HS-27A (cell line): ENCODE measurements at places on chromosomes 2 and 18.
A peak's percentile ranks its signal among the peaks of the same experiment; 100 is the strongest.

- no peak for DNase-seq
These were observed 466.6 kb downstream of the LPIN1 start for GRCh38 chr2:12212841-12213597.

- DNase-seq: no peak
These were observed 103.0 kb downstream of the SPIRE1 start for GRCh38 chr18:12554796-12555388.

DNA sequence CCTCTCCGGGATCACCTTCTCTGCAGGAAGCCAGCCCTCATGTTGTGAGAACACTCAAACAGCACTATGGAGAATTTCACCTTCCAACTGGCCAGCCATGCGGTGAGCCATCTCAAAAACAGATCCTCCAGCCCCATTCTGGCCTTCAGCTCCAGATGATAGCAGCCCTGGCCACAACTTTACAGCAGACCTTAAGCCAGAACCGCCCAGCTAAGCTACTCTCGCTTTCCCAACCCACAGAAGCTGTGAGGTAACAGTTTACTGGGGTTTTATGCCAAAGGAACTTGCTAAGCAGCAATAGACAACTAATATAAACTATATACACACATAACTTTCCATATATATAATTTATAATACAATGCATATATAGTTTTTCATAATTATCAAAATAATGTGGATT is 11.6 kb upstream of the PTPN4 start:
- DNase-seq: no peak

DNA sequence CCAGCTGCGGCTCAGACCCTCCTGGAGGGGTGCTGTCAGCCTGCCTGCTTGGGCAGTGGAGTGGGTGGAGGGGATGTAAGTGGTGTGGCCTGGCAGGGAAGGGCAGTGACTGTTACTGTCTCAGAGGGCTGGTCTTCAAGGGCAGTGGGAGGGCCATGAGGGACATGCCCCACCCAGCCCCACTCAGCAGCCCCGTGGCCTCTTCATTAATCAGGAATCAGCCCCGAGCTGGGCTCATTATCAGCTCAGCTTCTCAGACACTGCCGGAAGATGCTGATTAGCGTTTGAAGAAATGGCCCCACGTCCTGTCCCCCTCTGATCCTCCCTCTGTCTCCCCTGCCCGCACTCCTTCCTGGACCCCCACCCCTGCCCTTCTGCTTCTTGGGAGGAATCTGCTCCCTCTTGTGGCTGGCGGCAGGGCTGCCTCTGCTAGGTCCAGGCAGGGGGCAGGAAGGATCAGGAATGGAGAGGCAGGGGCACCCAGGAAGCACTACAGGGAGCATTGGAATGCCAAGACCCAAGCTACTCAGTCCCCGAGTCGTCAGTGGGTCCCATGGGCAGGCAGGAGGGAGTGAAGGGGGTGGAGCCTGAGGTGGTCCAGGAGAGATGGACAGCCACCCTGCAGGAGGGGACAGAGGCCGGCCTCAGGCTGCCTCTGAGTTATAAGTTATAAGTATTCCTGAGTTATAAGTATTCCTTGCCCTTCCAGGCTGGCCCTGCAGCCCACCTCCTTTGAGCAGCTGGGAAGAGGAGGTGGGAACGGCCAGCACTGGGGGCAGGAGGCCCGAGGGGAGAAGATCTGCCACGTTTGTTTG is 7.0 kb downstream of the ASIC4 start:
- DNase-seq: no peak

- DNase-seq: no peak
These were observed 35.2 kb upstream of the NAPG start for GRCh38 chr18:10490401-10491165.

GRCh38 chr18:74457725-74458421 is 765 bp upstream of the DIPK1C start:
- no peak for DNase-seq

- DNase-seq: no peak
These were observed 417.0 kb downstream of the SLC4A3 start for GRCh38 chr2:220044383-220044782.

GRCh38 chr18:53142005-53142404 is 802.0 kb downstream of the DCC start:
- DNase-seq: no peak

- no peak for DNase-seq
These were observed 97.3 kb upstream of the SNTG2 start for GRCh38 chr2:853203-853870.

GRCh38 chr2:63736354-63736753 is 105.3 kb upstream of the UGP2 start:
- DNase-seq: no peak

DNA sequence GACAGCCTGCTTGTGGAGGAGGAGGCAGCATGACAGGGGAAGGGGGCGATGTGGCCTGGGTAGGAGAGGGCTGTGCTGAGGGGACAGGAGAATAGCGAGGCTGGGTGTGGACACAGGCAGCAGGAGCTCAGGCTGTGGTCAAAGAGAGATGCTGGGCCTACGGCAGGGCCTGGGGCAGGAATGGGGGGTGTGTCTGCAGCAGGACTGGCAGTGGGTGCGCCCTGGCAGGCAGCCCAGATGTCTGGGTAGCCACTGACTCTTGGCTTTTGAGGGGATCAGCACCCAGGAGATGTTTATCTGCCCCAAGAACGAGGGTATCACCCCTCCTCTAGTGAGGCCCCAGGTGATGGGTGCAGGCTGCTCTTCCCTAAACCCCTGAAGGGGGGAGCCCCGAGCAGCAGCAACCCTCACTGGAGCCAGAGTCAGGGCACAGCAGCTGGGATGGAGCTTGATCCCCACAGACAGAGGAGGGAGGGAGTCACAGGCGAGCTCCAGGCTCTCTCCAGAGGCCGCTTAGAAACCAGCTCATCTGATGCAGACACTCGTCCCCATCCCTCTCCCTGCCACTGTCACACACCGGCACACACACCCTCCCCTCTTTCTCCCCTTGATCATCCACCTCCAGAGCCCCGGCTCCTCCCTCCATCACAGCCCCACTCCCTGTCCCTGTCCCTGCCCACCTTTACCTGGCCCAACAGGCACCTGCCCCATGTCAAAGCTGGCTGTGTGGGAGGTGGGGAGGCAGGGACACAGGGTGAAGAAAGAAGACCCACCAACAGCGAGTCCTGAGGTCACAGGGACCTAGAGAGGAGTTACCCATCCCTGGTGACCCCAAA is 29.8 kb upstream of the TNS1 start:
- no peak for DNase-seq

GRCh38 chr2:173076581-173077345 is 1.1 kb downstream of the MAP3K20 start:
- no peak for DNase-seq

DNA sequence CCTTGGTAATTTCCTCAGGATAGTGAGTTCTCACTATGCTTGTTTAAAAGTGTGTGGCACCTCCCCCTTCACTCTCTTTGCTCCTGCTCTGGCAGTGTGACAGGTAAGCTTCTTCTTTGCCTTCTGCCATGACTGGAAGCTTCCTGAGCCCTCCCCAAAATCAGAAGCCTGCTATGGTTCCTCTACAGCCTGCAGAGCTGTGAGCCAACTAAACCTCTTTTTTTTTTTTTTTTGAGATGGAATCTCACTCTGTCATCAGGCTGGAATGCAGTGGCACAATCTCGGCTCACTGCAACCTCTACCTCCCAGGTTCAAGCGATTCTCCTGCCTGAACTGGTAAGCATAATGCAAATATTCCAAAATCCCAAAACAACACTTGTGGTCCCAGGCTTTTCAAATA is 80.0 kb downstream of the SOWAHC start:
- DNase-seq: peak; percentile 36

GRCh38 chr2:230360028-230360427 is 33.0 kb downstream of the SP140L start:
- DNase-seq: no peak

- no peak for DNase-seq
These were observed 536.5 kb upstream of the CRIM1 start for GRCh38 chr2:35819033-35819432.

DNA sequence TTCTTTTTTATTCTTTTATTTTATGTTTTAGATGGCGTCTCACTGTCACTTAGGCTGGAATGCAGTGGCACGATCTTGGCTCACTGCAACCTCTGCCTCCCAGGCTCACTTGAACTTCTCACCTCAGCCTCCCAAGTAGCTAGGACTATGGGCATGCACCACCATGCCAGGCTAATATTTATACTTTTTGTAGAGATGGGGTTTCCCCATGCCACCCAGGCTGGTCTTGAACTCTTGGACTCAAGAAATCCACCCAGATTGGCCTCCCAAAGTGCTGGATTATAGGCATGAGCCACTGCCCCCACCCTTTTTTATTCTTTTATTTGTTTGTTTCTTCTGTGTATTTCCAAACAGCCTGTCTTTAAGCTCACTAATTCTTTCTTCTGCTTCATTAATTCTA is 306.7 kb upstream of the THUMPD2 start:
- DNase-seq: no peak

GRCh38 chr18:22485808-22486244 is 68.1 kb upstream of the CTAGE1 start:
- no peak for DNase-seq

DNA sequence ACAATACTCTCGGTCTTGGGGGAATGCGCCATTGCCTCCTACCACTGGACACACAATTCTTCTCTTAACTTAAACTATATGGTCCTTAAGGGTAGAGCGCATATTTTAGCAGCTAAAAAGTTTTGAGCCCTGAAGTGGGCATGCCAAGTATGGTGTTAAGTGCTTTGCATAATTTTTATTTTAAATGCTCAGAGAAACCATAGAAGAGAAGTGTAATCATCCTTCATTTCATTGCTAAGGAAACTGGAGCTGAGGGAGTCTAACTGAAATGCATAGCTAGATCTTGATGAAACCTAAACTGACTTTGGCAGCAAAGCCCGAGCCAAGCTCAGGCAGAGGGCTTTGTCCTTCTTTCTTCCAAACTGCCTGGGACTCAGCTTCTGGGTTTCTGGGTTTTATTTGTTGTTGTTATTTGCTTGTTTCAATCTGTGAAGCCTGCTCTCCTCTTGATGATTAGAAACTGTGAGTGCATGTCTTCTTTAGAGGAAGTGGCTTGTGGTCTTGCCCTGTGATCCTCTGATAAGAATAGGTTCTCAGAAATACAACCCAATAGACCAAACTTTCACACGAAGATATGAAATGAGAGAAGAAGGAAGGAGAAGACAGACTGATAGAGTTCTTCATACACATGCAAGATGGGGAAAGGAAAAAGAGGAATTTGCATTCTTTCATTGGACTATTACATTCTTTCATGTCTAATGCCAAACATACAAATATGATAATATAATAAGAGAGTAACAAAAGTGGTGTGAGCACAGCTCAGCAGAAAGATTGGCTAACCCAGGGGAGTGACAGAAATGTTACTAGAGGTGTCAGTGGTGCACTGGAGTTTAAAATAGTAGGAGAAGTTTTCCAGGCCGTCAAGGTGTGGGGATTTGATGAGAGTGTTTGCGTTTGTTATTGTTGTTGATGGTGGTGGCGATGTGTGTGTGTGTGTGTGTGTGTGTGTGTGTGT is 7.5 kb upstream of the RNF144A start:
- DNase-seq: no peak

DNA sequence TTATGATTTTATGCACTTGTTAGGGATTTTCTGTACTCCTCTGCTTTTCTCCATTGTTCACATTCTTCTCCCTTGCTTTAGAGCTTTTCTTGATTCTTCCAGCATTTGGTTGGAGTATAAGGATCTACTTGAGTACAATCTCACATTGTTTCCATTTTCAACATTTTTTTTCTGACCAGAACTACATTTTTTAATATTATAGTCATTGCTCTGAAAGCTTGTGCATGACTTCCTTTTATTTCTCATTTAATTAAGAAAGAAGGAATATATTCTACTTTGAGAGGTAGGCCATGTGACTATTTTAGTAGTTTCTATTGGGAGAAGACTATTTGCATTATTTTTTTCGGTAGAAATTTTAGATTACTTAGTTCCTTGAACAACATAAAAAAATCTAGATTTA is 200.4 kb downstream of the TMEM247 start:
- no peak for DNase-seq

DNA sequence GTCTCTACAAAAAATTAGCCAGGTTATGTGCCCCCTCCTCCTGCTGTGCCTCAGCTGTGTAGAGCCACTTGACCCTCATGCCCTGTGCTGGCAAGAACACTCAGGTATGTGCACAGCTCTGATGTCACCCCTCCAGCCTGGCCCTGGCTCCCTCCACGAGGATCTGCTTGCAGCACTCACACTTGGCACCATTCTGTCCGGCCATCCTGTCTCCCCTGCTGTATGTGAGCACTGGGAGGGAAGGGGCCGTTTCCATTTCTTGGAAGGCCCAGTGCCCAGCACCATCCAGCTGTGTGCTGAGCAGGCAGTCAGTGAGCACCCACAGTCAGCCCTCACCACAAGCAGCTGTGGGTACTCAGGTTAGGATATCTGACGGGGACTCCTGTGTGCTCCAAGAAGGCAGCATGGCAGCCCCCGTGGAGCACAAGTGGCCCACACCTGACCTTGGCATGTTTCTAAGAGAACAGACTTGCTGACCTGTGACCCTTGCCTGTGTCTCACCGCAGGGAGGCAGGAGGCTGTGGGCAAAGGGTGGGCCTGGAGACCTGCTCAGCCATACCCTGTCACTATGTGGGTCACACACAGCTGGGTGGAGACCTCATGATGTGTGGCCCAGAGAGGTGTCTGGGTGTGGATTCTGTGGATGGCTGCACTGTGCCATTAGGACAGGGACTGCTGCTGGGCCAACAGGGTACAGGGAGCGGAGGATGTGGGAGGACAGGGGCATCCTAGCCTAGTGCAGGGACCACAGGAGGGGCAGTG is 31.5 kb downstream of the USP34 start:
- DNase-seq: no peak

DNA sequence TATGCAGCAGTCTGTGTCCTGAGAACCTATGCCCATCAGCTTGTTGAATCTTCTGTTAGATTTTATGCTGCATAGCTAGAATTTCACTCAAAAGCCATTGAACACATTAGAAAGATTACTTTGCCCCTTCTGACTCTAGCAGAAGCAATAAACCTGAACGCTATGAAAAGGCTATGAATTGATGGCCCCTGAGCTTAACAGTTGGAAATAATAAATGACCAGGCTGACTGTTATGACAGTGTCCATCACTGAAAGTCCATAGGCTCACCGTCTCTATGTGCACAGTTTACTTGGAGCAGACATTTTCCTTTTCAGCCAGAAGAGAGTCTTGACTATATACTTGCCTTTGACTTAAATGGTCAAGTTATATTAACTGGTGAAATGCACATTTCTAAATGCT is 1618.8 kb upstream of the ACVR2A start:
- DNase-seq: no peak

DNA sequence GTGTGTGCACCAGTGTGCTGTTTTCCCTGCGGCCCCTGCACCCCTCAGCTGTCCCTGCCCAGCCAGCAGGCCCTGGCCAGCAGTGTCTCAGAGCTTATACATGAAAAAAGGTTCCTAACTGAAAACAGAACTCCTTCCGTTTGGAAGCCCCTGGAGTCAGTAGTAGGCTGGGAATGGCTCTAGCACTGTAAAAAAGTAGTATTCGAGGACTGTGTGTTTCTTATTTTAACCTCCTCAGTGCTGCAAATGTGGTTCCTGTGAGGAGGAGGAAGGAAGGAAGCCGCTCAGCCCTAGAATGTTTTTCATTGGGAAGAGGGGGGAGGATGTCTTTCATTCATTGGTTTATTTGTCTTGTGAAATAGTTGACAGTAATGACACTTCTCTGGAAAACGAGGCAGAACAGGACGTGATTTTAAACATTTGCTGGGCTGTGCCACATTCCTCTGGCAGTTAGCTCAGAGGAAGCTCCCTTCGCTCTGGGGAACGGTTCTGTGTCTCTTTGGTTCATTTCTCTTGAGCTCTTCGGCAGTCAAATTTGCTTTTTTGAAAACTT is 103.5 kb downstream of the SPTBN1 start:
- DNase-seq: no peak
